ENCODE measurements at places on chromosomes 16 and 17.

DNA sequence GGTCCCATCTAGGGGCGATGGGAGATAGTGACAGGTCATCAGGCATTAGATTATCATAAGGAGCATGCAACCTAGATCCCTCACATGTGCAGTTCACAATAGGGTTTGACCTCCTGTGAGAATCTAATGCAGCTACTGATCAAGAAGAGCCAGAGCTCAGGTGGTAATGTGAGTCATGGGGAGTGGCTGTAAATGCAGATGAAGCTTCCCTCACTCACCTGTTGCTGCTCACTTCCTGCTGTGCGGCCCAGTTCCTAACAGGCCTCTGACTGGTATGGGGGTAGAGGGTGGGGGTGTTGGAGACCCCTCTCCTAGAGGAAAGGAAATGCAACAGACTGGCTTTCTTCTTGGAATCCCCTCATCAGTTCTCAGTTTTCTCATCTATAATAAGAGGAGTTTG is 131.4 kb downstream of the CA10 start:
- no peak for DNase-seq

GRCh38 chr17:7684851-7685532 is 2.3 kb downstream of the TP53 start:
- no peak for DNase-seq

DNA sequence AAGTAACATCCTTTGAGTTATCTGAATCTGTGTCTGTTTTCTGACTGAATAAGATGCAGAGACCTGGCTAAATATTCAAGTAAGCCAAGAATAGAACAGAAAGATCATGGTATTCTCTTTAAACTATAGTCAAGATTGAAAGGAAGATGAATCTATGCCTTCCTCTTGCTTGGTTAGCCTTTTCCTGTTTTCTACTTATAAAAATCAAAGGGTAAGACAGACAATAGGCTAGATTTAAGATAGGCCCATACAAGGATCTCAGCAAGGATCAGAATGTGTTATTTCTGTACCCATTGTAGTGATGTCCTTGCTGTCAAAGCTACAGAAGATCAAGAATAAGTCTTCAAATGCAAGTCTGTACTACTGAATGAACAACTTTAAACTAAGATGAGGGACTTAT is 7.0 kb upstream of the CDR2 start:
- no peak for DNase-seq

DNA sequence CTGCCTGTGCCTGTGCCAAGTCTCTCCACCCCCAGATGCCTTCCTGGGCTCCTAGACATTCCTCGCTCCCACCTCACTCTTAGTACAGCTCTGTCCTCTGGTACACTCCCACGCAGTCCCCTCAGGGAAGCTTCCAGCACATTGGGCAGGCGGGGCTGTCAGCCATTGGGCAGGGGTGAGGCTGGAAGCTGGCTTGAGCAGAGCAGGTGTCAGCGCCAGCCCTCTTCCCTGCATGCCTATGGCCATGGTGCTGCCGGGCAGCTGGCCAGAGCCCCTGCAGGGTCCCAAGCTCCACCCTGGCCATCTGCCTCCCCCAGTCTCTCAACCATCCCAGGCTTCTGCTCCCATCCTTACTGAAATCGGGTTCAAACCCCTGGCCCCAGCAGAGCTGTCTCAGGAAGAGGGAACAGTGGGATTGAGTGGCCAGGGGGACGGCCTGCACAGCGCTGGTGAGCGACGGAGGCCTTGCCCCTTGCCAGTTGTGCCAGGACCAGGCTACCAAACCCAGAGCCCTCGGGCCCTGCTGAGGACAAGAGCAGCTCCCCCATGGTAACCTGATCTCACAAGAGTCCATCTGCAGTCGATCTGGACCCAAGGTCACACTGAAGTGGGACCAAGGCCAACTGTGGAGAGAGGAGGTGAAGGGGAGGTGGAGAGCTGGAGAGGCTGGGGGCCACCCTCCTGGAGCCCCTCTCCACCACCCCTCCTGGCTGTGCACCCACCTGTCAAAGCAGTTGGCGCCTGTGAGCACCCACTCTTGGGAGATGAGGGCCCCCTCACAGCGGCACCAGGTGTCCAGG is 2.4 kb upstream of the B9D1 start:
- no peak for DNase-seq

GRCh38 chr17:67055811-67056745 is 11.7 kb downstream of the CACNG1 start:
- DNase-seq: peak; percentile 24

- no peak for DNase-seq
Observed at GRCh38 chr16:2148714-2149629, 547 bp downstream of the RAB26 start.

DNA sequence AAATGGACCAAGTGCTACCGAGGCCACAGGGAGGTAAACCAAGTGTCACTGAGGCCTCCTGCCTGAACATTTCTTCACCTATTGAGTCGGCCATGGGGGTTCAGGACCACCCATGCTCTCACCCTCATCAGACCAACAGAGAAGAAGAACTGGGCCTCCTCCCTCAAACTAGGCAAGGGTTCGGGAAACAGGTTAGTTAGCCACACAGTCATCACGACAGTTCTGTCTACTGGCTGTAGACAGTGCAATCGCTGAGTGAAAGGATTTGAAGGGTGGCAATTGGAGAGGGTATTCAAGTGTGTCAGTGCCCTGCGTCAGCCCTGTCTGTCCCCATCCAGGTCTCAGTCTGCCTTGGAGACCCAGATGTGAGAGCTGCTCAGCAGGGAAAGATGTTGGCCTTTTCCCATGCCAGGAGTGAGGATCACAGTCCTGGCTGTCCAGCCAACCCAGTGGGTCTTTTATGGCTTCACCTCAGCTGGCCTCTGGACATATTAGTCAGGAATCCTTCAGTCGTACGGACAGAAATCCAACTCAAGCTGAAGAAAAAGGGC is 19.9 kb downstream of the TBX2 start:
- no peak for DNase-seq

DNA sequence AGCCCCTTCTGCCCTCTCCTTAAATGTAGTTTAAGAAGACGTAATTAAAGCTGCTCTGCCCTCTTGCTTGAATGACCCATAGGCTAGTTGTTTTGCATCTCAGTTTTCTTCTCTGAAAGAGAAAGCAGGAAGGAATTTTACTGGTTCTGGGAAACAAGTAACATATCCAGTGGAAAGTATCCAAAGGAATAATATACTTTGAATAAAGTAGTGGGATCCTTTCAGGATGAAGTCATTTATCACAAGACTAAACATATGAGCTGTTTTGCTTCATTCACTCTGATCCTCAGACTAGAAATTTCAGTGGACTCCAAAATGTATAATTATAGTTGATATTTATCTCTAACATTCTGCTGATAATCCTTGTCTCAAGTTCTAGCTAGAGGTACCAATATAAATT is 1297.6 kb upstream of the GOT2 start:
- no peak for DNase-seq

GRCh38 chr17:2060681-2061440 is 6.0 kb downstream of the HIC1 start:
- DNase-seq: no peak

GRCh38 chr16:25893332-25893731 is 201.6 kb downstream of the HS3ST4 start:
- DNase-seq: no peak
